Testis (tissue), 5 donors: ENCODE measurements at places on chromosomes 4 and X. TPM values are rescaled to one million over a fixed set of nuclear protein-coding genes. Genes with fewer than 3 reads are reported as not detected.

GRCh38 chr4:40788331-40788730 lies 38.6 kb downstream of the NSUN7 start:
- H3K27me3 ChIP-seq = no peaks in the 10 kb centered on the region
- no peak for DNase-seq
- H3K4me1 ChIP-seq = no peaks in the 10 kb centered on the region
- no peak overlapping the region for H3K4me3 ChIP-seq

The NALF2 gene
- 2.3 TPM for polyA plus RNA-seq

DNA sequence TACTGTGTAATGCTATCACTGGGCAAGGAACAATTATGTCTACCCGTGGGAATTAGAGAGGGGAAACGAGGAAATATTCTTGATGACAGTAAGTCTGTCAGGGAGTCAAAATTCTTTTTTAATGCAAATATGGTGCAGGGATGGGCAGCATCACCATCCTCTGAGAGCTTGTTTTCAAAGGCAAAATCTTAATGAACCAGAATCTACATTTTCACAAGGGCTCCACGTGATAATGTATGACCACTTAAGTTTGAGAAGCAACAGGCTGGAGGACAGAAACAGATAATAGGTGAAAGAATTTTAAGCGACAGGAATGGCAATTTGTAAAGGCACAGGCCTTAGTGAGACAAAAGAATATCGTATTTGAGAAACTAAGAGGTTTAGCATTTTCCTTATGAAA lies 63.4 kb downstream of the CLOCK start:
- no peaks in the 10 kb centered on the region for H3K27me3 ChIP-seq
- no peak for DNase-seq
- no peaks in the 10 kb centered on the region for H3K4me1 ChIP-seq
- H3K4me3 ChIP-seq = no peak overlapping the region
- no peak overlapping the region for H3K27ac ChIP-seq

DNA sequence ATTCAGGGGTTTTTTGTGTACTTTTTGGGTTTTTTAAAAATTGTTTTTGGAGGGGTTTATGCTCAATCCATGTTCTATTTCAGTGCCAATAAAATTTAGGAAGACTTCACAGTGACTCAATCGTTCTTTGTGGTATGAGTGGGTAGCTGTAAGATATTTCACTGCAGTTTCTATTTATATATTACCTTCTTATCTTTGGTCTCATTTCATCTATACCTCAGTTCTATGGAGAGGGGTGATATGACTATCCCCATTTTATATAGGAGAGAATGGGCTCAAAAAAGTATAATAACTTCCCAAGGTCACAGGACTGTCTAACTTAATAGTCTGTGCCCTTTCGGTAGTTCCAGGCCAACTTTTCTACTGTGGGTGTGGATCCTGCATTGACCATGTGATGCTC lies 74.4 kb downstream of the MSN start:
- no peaks in the 10 kb centered on the region for H3K27me3 ChIP-seq
- no peak overlapping the region for H3K4me3 ChIP-seq
- no peaks in the 10 kb centered on the region for H3K36me3 ChIP-seq
- no peak for DNase-seq
- no peaks in the 10 kb centered on the region for H3K4me1 ChIP-seq
- H3K27ac ChIP-seq = no peak overlapping the region

The SPARCL1 gene
- 124 TPM for polyA plus RNA-seq

GRCh38 chr4:152352622-152353116 lies 183.2 kb downstream of the FBXW7 start:
- H3K4me3 ChIP-seq = peak overlapping the region; percentile 33
- DNase-seq = peak; percentile 63
- no peak overlapping the region for H3K27ac ChIP-seq
- H3K27me3 ChIP-seq = no peaks in the 10 kb centered on the region
- no peaks in the 10 kb centered on the region for H3K36me3 ChIP-seq
- peaks cover 6% of the 10 kb centered on the region for H3K4me1 ChIP-seq

The MUC7 gene
- polyA plus RNA-seq = 0.80 TPM

DNA sequence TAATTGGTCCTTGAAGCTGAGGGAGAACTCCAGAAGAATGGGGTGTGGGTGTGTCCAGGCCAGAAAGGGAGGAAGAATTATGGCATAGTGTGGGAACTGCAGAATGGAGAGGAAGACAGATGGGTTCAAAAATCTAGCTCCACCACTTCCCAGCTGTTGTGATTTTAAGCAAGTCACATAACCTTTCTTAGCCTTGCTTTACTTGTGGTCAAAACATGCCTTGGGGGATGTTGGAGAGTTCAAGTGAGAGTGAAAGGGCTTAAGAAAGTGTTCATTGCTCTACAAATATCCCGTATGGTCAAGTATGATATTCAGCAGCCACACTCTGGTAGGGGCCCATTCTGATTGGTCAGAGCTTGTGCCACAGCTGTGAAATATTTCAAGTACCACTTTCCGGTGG lies 15.0 kb upstream of the STARD8 start:
- no peaks in the 10 kb centered on the region for H3K4me1 ChIP-seq
- no peak overlapping the region for H3K4me3 ChIP-seq
- DNase-seq = no peak
- no peaks in the 10 kb centered on the region for H3K27me3 ChIP-seq
- H3K27ac ChIP-seq = no peak overlapping the region
- H3K36me3 ChIP-seq = no peaks in the 10 kb centered on the region

DNA sequence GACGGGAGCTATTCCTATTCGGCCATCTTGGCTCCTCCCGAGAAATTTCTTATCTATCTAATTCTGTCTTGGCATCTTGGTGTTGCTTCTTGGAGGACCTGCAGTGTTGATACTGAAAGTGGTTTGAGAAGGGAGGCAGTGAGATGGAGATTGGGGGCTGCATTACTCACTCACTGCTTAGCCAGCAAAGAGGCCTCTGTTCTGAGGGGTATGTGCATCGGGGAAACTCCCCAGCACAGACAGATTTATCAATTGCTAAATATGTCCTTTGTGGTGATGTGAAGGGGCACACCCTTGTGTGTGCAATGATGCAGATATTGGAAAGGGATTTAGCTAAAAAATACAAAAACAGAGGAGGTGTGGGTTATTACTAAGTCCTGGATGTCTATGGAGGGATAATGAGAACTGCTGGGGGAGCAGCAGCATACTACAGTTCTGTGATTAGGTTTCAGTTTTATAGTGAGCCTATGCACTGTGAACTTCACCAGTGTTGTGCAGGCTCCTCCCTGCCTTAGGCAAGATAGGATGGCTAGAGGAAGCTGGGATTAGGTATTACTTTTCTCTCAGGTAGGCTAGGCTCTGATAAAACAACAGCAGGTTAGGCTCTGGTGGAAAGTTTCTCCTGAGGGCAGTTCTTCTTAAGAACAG lies 279.0 kb downstream of the HS3ST1 start:
- DNase-seq = no peak
- no peak overlapping the region for H3K4me3 ChIP-seq
- H3K36me3 ChIP-seq = no peaks in the 10 kb centered on the region
- no peaks in the 10 kb centered on the region for H3K27me3 ChIP-seq
- H3K27ac ChIP-seq = no peak overlapping the region

- no peaks in the 10 kb centered on the region for H3K27me3 ChIP-seq
- no peaks in the 10 kb centered on the region for H3K36me3 ChIP-seq
Observed at GRCh38 chr4:33400504-33400903, 2680.3 kb downstream of the PCDH7 start.

The NUDT11 gene
- 78.7 TPM for polyA plus RNA-seq

- H3K4me1 ChIP-seq = no peaks in the 10 kb centered on the region
- no peak overlapping the region for H3K27ac ChIP-seq
- no peaks in the 10 kb centered on the region for H3K36me3 ChIP-seq
- H3K4me3 ChIP-seq = no peak overlapping the region
Observed at GRCh38 chr4:144787365-144788258, 141.7 kb downstream of the HHIP start.

DNA sequence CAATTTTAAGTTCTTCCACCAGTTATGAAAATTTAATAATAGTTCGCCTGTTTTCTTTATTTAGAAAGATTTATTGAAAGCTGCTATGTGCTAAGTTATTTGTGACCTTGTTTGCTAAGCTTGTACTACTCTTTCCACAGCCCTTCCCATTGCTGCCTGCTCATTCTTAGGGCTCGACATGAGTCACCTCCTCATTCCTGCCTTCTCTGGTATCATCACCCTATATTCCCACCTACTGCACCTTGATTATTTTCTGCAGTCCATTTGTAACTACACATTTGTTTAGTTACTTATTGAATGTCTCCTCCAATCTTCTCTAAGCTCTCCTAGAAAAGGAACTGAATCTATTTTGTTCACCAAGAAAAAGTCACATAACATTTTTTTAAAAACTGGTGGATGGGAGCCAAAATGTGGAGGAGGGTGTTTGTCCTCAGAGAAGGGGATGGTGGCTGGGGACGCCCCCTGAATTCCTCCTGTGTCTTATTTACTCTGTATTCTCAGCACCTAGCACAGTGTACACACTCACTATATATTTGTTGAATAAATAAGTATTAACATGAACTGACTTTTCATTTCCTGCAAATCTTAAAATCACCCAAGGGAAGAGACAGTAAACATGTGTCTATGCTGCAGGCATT lies 3.7 kb upstream of the RAB9A start:
- no peaks in the 10 kb centered on the region for H3K27me3 ChIP-seq
- DNase-seq = no peak
- no peak overlapping the region for H3K27ac ChIP-seq

DNA sequence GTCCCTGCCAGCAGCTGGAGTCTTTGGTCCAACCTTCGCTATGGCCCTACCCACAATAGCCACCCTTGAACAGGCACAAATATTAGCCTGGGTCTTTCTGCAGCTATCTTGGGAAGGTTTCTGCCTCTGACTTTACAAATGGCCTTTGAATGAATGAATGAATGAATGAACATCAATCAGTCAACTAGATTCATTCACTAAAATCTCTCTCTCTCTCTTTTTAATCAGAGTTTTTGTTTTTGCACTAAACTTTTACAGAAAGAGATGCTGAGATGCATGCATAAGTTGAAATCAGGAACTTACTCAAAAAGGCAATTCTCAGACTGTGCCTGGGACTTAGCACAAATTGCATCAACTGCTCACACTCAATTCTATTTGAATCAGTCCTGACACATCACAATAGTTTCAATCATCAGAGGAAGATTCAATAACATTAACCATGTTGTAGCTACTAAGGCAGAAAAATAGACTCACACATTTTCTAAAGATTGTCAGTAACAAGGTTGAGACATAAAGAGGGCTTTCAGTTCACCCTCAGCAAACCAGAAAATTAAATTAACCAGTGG lies 55.0 kb downstream of the ANXA3 start:
- H3K4me3 ChIP-seq = no peak overlapping the region
- H3K27ac ChIP-seq = no peak overlapping the region
- no peaks in the 10 kb centered on the region for H3K36me3 ChIP-seq

DNA sequence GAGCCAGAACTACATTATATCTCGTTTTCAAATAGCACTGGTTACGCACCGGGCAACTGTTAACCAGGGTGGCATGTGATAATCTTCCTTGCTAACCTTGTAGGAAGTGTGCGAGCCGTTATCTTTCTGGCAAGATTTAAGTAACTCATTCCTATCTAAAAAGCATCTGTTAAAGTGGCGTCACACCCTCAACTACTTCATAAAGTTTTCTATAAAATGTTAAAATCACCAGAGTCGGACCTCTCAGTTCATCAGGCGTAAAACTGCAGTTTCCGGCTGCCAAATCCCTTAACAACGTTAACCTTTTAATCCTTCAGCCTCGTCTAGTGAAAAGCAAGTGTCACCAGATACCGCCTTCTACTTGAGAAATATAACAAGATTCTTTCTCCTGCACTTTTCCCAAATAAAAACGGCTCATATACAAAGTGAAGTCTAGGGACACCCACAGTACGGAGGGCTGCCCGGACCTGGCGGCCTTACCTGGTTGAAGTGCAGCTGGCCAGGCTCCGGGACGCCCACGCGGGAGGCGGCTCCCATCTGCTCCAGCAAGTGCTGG lies 1.2 kb downstream of the SLC39A8 start:
- H3K4me1 ChIP-seq = peaks cover 7% of the 10 kb centered on the region
- H3K27me3 ChIP-seq = no peaks in the 10 kb centered on the region
- no peaks in the 10 kb centered on the region for H3K36me3 ChIP-seq

The RNF128 gene
- 1.5 TPM for polyA plus RNA-seq

- no peak for DNase-seq
- no peak overlapping the region for H3K27ac ChIP-seq
- no peaks in the 10 kb centered on the region for H3K36me3 ChIP-seq
- no peak overlapping the region for H3K4me3 ChIP-seq
- no peaks in the 10 kb centered on the region for H3K4me1 ChIP-seq
Observed at GRCh38 chr4:102637391-102637790, 123.4 kb downstream of the MANBA start.
